ENCODE measurements at places on chromosomes 1 and 21.

- no peak for DNase-seq
Observed at GRCh38 chr1:154619181-154619948, 11.4 kb upstream of the ADAR start.

DNA sequence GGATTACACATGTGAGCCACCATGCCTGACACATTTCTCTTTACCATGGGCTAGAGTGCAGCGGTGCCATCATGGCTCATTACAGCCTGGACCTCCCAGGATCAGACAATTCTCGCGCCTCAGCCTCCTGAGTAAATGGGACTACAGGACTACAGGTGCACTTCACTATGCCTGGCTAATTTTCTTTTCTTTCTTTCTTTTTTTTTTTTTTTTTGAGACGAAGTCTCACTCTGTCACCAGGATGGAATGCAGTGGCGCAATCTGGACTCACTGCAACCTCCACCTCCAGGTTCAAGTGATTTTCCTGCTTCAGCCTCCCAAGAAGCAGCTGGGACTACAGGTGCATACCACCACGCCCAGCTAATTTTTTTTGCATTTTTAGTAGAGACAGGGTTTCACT is 14.8 kb upstream of the KIF1B start:
- DNase-seq = no peak

- DNase-seq = no peak
Observed at GRCh38 chr1:5998051-5998905, 6.1 kb upstream of the NPHP4 start.

GRCh38 chr1:92447976-92448375 is 38.7 kb downstream of the GFI1 start:
- DNase-seq = no peak

GRCh38 chr1:203607533-203607873 is 19.1 kb upstream of the ATP2B4 start:
- DNase-seq = no peak
